Activated T-cell treated with anti-CD3 and anti-CD28 coated beads for 24 hours (primary cell): ENCODE measurements at places on chromosomes 5 and 9.

- no peak for DNase-seq
Observed at GRCh38 chr9:117340422-117340821, 74.4 kb downstream of the ASTN2 start.

- no peak for DNase-seq
Observed at GRCh38 chr5:3954199-3954598, 358.6 kb downstream of the IRX1 start.

GRCh38 chr9:5786370-5787127, 46.4 kb downstream of the ERMP1 start:
- DNase-seq = no peak

GRCh38 chr5:141909212-141909611, 14.5 kb upstream of the DELE1 start:
- DNase-seq = no peak

DNA sequence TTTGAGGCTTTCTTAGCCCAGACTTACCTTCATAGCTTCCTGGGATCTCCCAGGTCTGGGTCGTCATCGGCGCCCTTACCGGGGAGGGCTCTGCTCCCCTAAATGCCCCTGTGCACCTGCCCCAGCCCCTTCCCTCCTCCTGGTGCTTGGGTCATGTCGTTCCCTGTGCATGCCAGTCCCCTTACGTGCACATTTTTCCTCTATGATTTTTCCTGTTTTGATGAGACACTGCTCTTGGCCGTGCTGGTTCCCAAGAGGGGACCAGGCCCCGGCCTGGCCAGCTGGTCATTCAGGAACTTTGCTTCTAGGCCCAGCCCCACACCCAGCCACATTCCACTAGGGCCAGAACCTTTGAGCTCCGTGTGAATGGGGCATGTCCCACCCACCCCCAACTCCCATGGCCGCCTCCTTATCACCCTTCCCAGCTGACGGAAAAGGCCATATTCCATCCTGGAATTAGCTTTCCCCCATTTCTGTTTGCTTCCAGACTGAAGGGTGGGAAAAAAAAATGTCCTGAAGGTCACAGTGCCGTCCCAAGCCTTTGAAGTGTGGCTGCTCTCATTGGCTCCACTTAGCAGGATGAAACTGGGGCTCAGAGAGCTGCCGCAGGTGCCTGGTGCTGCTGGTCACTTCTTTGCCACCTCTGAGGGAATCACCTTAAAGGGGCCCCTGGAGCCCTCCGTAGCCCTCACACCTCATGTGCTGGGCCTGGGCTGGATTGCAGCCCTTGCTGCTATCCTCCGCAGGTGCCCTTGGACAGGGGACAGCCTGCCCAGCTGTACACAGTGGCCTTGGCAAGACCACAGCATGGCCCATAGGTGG, 25.1 kb downstream of the ERGIC1 start:
- no peak for DNase-seq

- DNase-seq = no peak
Observed at GRCh38 chr9:35835216-35835632, 6.2 kb downstream of the TMEM8B start.

- DNase-seq = no peak
Observed at GRCh38 chr5:119347991-119348390, 7.8 kb upstream of the TNFAIP8 start.

- no peak for DNase-seq
Observed at GRCh38 chr5:89401659-89402058, 518.7 kb upstream of the MEF2C start.

DNA sequence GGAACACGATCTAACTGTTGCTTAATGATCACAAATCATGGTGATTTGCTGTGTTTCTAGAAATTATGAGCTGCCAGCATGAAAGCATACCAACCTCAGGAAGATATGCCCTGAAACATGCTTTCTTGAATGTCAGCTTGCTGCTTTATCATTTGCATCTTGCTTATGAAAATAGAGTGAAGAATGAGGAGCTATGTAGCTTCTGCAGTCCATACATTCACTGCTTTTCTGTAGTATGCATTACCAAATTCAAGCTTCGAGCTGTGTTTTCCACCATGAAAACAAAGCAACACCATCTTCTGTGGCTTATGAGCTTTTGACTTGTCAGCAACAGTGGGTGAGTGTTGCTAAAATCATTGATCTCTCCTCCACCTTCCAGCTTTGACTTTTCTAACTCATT, 16.5 kb downstream of the F2RL2 start:
- DNase-seq = no peak

DNA sequence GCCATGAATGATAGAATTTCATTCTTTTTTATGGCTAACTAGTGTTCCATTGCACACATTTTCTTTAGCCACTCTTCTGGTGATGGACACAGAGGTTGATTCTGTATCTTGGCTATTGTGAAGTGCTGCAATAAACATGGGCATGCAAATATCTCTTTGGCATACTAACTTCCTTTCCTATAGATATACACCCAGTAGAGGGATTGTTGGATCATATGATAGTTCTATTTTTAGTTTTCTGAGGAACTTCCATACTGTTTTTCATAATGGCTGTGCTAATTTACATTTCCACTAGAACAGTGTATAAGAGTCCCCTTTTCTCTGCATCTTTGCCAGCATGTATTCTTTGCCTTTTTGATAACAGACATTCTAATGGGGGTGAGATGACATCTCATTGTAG, 50.4 kb upstream of the CDK5RAP2 start:
- DNase-seq = no peak

GRCh38 chr9:89743216-89743572, 138.4 kb downstream of the GADD45G start:
- no peak for DNase-seq

DNA sequence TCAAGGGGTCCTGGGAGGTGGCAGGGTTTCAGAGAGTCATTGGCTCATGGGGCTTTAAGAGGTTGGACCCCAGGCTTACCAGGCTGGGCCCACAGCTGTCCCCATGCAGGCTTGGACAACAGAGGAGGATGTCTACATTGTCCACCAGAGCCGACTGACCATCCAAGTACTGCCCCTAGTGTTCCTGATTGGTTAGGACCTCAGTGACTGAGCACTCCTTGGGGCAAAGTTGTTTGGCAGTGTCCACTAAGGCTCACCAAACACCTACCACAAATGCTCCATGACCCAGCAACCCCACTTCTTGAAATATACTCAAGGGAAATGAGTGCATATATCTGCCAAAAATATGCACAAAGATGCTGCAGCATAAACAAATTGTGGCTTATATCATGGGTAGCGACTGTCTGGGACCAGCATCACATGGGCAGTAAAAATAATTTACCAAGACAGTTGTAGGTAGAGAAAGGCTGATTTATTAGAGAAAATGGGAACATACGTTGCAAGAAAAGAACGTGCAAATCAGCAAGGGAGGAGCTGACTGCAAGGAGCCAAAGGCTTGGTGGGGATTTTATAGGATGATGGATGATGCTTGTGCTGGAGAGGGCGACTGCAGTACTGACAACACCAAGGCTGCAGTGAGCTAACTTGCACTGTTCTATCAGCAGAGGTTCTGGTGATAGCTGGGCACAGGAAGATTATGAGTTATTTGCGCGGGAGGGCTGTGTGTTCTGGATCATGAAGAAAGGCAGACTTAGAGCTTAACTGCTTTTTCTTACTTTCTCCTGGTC, 265.2 kb downstream of the GADD45G start:
- DNase-seq = no peak

- DNase-seq = no peak
Observed at GRCh38 chr5:179805529-179806249, 977 bp downstream of the MGAT4B start.

- DNase-seq = no peak
Observed at GRCh38 chr9:89493181-89493580, 4.7 kb downstream of the SEMA4D start.

- DNase-seq = no peak
Observed at GRCh38 chr5:90368454-90369246, 40.9 kb downstream of the CETN3 start.

GRCh38 chr9:97474372-97474925, 27.0 kb upstream of the TMOD1 start:
- DNase-seq = no peak

GRCh38 chr9:8364026-8364752, 564.6 kb upstream of the DMAC1 start:
- DNase-seq = no peak

- DNase-seq = no peak
Observed at GRCh38 chr5:10653043-10653442, 89.2 kb downstream of the ANKRD33B start.

DNA sequence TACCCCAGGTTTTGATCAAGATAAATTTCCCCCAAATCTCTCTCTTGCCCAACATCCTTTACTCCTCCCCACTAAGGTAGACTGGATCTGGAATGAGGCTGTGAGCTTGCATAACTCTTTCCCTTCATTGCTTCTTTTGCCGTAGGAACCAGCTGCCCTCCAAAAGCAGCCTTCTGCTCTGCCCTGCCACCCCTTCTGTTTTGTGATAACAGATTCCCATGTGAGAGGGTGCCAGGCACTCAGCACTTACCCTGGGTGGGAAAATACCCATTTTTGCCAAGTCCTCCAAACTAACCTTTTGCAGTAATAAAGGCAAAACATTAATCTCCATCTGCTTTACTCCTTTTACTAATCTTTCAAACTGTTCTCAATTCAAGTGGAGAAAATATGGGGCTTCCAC, 182.6 kb downstream of the ASTN2 start:
- no peak for DNase-seq

GRCh38 chr9:10946676-10947410, 334.0 kb upstream of the PTPRD start:
- DNase-seq = no peak

- no peak for DNase-seq
Observed at GRCh38 chr9:17843236-17843635, 264.4 kb downstream of the SH3GL2 start.

DNA sequence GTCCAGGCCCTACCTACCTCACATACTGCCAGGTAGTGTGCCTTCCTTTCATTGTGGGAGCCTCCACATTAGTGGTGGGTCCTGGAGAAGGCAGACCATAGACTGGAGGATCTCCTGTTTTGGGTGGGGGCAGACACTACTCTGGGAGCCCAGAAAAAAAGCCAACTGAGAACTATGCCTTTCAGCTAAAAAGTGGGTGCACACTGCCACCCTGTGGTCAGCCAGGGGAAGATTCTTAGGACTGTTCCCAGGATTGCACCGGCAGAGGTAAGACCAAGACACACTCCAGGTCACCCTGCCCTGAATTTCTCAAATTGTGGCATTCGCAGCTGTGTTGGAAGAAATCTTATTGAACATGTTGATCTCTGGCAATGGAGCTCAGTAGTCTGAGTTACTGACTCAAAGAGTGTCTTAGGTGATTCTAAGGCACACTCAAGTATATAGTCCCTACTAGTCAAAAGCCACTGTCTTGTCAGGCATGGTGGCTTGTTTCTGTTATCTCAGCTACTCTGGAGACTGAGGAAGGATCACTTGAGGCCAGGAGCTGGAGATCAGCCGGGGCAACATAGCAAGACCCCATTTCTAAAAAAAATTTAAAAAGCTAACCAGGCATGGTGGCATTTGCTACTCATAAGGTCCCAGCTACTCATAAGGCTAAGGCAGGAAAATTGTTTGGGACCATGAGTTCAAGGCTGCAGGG, 3.6 kb downstream of the SIGMAR1 start:
- DNase-seq = peak; percentile 62

DNA sequence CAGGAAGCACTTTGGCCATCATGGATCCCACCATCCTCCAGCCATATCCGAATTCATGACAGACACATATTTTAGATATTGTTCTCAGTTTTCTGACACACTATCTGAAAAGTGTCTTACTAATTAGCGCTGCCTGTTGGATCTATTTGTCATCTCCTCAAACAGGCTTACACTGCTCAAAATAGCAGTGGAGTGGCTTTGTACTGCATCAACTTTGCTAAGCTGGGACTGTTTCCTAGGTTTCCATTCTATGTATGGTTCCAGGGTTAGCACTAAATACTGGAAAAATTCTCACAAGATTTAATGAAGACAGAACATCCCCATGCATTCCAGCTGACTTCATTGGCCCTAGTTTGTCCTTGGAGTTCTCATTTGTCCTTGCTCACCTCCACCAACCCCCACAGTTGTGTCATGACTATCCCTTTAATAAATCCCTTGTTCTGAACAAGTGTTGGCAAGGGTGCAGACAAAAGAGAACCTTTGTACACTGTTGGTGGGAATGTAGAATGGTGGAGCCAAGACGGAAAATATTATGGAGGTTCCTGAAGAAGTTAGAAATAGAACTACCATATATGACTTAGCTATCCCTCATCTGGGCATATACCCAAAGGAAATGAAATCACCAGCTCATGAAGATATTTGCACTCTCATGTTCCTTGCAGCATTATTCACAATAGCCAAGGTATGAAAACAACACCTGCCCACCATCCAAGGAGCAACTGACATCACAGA, 136.5 kb upstream of the RAI14 start:
- DNase-seq = no peak

GRCh38 chr5:102749416-102750030, 5.6 kb upstream of the PAM start:
- DNase-seq = no peak

DNA sequence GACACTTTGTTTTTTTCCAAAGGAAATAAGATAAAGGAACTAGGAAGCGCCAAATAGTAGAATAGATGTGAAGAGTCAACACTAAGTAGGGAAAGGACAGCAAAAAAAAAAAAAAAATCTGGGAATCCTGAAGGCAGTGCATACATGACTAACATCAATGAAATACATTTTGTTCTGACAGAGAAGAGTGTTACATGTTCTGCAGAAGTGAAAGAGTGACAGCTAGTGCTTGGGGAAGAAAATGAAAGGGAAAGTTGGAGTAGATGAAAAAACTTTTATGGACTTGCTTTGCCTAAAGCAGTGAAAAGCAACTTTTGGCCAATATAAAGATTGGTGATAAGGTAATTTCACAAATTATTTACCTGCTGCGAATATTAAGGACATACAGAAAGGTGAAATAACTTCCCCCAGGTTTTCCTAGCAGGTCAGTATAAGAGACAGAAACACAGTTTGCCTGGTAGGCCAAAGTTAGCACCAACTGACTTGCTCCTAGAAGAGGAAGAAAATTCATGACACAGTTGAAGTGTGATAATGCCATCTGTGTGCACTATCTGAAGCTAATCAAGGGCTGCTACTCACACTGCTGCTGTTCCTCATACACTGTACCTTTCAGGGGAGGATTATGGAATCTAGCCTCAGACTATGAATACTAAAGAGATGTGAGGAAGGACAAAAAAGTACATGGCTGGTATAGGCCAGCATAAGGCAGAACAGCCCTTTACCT, 38.6 kb downstream of the RANBP6 start:
- DNase-seq = no peak

DNA sequence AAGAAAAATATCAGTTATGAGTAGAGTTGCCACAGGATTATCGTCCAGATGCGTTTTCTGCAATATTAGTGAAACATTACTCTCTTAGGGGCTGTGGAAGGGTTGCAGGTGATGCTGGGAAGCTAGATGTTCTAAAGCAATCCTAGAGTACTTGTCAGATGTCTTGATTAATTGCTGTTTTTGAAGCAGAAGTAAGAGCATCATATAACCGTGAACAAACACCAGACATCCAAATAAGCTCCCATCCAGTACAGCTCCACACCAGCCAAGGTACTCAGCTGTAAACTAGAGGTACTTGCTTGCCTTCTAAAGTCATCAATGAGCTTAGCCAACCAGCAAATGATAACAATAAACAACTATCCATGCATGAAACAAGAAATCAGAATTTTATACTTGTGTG, 131.1 kb downstream of the ST8SIA4 start:
- DNase-seq = no peak
